ENCODE measurements at places on chromosomes 7 and 10. TPM values are rescaled to one million over a fixed set of nuclear protein-coding genes. Genes with fewer than 3 reads are reported as not detected.

The CSGALNACT2 gene
- total RNA-seq, result 20.8 TPM

The PILRB gene
- 31.7 TPM for total RNA-seq

The CAMK2B gene
- 0.15 TPM for total RNA-seq

The PNLIP gene
- not detected for total RNA-seq

The EBLN1 gene
- total RNA-seq, result not detected

The CLDN4 gene
- 4.9 TPM for total RNA-seq

The ADIRF gene
- total RNA-seq, result not detected

The IFIT3 gene
- total RNA-seq, result 5.5 TPM

The SHTN1 gene
- 33.1 TPM for total RNA-seq

All from A549 treated with CpdA at 1 μM for 4 hours (cell line).